GF-D8 (cell line): ENCODE measurements at places on chromosomes 7 and 10.
A peak's percentile ranks its signal among the peaks of the same experiment; 100 is the strongest.

DNA sequence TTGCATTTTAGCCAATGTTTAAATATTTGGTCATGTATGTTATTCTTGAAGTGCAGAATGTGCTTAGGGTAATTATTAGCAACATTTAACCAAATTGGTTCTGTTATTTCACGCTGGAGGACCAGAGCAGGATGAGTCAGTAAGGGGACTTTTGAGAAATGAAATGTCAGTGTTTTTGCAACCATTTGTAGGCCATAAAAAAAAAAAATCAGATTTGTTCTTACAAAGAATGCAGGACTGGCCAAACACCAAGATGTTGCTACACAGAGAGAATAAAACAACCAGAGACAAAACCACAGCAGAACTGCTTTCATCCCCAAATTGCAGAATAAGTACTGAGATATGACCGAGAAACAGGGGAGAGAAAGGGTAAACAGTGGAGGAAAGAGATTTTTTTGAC lies 62.1 kb downstream of the TPST1 start:
- DNase-seq, result no peak

- no peak for DNase-seq
Measured at GRCh38 chr7:117045927-117046710, 92.8 kb downstream of the ST7 start.

GRCh38 chr10:123906296-123906695 lies 14.7 kb upstream of the CPXM2 start:
- DNase-seq, result no peak

- DNase-seq, result no peak
Measured at GRCh38 chr7:80611779-80612178, 26.7 kb upstream of the CD36 start.

GRCh38 chr7:111312966-111313365 lies 222.0 kb downstream of the LRRN3 start:
- no peak for DNase-seq

GRCh38 chr10:51932530-51932929 lies 233.1 kb upstream of the CSTF2T start:
- no peak for DNase-seq

DNA sequence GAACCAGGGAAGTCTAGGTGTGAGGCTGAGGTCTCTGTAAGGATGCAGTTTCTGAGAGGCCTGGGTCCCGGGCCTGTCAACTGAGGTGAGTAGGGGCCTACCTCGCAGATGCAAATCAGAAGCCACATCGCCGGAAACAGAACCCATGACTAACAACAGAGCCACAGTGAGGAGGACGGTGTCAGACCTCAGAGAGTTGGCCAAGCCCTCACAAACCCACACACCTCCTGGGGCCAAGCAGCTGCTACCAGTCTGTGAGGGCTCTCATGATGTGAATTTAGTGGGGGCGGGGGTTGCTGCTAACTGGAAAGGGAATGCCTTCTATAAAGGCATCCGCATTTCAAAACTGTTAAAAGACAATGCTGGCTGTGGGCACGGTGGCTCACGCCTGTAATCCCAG lies 103.0 kb downstream of the COBL start:
- DNase-seq, result no peak

- DNase-seq, result no peak
Measured at GRCh38 chr7:105524840-105525239, 2.8 kb upstream of the PUS7 start.

DNA sequence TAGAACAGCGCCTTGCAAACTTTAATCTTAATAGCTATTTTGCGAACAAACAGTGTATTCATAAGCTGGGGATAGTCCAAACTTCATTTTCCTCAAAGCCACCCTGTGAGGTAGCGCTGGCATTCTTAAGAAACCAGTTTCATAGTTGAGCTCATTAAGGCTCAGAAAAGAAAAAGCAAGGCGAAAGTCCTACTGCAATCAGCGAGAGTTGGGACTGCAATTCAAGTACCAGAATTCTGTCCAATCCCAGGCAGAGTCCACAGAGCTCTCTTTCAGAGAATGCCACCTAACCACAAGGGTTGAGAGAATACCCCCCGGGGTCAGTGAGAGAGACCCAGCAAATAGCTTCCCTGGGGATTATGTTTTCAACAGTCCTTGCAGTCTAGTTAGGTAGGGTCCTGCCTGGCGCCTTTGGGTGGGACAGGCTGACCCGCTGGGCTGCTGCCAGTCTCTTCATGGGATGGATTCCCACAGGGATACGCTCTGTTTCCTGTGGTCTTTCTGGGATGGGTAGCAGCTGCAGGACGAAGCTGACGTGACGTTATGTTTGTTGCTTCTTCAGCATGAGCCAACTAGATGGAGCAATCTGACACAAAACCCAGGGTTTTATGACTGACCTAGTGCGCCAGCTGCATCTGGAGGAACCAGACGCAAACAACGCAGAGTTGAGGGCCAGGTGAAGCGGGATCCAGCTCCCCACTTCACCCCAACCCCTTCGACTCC lies 16.0 kb downstream of the BMPER start:
- DNase-seq, result no peak

DNA sequence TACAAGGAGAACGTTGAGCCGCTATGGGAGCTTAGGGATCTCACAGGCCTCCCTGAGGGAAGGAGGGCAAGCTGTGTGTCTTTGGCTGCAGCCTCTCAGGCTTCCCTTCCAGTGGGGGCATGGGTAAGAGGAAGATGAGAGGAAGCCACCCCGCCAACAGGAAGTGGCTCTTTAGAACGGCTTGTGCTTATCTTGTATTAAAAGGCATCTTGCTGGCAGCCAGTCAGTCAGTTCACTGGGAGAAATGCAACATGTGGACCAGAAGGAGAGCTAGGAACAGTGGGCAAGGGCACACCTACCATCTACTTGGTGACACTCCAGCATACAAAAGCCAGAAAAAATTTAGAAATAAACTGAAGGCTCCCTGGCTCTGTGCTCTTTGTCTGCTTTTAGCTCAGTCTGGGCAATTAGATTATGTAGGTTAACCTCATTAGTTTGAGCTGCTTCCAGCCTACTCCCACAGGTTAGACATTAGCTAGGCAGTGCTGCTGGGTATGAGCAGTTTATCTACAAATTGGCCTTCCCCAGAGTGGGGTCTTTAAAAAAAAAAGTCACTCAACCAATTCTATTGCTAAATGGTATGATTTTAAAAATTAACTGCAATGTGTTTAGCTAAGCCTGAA lies 595.9 kb downstream of the KCNMA1 start:
- peak; percentile 51 for DNase-seq

GRCh38 chr10:78777867-78778266 lies 290.9 kb upstream of the ZMIZ1 start:
- DNase-seq, result no peak

DNA sequence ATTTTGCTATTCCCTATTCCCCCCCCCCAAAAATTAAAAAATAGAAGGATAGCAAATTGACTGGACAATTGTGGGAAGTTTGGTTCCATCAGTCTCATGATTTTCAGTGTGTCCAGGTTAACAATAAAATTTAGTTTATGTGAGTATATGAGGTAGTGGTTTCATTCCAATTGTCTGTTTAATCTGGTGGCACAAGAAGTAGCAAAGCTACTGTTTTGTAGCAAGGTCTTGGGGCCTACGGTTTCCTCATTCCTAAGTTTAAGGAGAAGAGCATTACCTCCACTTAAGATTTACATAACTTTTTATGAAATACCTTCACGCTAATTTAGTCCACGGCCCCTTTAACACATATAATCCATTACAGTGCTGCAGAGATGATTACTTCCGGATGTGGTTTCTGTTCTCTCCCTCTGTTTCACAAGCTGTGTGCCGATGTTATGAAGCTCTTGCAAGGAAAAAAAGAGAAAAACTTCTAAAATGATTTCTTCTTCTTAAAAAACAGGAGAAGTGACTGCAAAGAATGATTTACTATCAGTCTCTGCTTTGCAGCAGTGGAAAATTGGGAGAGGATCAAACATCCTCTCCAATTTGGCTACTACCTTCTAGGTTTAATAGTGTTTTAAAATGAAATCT lies 32.7 kb upstream of the NPVF start:
- peak; percentile 66 for DNase-seq

GRCh38 chr7:105637755-105638154 lies 56.5 kb upstream of the EFCAB10 start:
- DNase-seq, result no peak

DNA sequence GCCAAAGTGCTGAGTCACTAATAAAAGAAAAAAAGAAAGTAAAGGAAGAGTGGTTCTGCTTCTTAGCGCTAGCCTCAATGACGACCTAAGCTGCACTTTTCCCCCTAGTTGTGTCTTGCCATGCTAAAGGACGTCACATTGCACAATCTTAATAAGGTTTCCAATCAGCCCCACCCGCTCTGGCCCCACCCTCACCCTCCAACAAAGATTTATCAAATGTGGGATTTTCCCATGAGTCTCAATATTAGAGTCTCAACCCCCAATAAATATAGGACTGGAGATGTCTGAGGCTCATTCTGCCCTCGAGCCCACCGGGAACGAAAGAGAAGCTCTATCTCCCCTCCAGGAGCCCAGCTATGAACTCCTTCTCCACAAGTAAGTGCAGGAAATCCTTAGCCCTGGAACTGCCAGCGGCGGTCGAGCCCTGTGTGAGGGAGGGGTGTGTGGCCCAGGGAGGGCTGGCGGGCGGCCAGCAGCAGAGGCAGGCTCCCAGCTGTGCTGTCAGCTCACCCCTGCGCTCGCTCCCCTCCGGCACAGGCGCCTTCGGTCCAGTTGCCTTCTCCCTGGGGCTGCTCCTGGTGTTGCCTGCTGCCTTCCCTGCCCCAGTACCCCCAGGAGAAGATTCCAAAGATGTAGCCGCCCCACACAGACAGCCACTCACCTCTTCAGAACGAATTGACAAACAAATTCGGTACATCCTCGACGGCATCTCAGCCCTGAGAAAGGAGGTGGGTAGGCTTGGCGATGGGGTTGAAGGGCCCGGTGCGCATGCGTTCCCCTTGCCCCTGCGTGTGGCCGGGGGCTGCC lies at the start of gene IL6:
TSS of gene IL6 (plus strand) at position 294 of the 807 bp plus-strand sequence. CDS start at position 357, 63 bp downstream.
- no peak for DNase-seq

- DNase-seq, result no peak
Measured at GRCh38 chr7:151014950-151015349, 9.3 kb downstream of the ATG9B start.

GRCh38 chr10:102152545-102152890 lies 329 bp downstream of the NOLC1 start:
- no peak for DNase-seq

DNA sequence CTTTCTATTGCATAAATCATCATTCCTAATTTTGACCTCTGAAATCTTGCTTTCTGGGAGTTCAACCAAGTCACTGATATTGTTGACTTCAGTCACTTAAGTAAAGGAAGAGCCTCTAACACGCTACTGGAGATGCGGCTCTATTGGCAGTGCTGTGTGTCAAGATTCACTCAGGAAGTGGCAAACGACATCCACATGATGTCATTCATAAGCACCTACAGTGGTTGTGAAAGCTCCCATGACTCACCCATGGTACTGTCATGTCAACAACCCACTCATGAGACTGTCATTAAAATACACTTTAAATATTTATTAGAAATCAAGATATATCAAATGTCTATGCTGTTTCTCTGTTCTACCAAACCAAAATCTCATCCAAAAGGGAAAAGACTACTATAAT lies 52.5 kb upstream of the LHFPL3 start:
- no peak for DNase-seq

DNA sequence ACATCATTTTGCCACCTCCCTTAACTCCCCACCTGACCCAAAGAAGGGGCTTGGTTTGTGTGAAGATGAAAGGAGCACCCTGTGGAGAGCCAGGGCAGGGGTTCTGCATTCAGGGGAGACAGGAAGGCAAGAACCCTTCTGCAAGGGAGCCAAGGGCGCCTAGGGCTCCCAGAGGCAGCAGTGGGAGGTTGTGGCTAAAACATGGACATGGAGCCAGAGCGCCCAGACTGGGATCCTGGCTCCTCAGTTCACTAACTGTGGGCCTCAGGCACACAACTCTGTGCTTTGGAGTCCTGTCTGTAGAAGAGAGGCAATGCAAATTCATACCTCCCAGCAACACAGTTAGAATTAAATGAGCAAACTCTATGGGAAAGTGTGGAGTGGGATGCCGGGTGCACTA lies 123.1 kb upstream of the MACROH2A2 start:
- no peak for DNase-seq

DNA sequence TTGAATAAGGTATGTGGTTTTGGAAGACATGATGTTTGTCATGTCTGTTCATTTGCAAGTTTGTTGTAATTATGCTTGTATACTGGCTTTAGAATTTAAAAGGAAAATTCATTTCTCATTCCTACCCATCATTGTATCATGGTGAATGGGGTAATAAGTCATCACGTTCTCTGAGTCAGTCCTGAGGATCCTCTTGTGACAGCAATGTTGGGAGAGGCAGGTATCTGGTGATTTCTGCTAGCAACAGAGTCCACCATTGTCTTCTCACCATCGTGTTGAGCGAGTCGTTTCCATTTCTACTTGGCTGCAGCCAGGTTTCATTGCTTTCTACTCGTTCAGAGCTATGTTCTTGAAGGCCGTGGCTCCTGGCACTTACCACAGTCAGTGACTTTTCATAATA lies 16.3 kb downstream of the CUL1 start:
- DNase-seq, result no peak
